ENCODE measurements at places on chromosomes 2 and 18.

DNA sequence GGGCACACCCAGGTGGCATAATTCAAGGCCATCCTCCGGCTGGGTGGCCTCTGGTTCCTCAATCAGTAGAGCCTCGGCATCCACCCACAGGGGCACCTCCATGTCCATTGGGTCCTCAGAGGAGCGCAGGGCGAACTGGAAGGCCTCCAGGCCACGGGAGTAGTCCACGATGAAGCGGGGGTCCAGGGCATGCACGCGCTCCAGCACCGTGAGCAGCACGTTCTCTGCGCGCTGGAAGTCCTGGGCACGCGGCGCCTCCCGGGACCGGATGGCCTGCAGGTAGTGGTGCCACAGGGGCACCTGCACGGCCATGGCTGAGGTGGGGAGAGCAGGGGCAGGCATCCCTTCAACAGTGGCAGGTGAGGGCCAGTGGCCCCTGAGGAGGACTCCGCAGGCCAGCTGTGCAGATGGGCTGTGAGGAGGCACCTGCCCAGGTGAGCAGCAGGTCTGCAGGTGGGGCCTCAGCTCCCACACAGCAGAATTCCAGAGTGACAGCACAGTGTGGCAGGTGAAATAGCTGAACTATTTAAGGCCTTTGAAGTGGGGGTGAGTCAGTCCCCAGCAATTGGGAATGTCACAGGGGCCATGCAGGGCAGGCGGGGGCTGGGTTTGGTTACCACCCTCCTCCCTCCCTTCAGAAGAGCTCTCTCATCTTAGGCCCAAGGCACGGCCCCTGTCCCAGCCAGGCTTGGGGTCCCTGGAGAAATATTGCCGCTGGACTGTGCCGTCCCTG lies at the start of gene MAB21L4:
Gene MAB21L4, minus strand, starts transcription at position 501 of the 733 bp plus-strand sequence. Its CDS starts 159 bp downstream, at position 342.
- DNase-seq: no peak

DNA sequence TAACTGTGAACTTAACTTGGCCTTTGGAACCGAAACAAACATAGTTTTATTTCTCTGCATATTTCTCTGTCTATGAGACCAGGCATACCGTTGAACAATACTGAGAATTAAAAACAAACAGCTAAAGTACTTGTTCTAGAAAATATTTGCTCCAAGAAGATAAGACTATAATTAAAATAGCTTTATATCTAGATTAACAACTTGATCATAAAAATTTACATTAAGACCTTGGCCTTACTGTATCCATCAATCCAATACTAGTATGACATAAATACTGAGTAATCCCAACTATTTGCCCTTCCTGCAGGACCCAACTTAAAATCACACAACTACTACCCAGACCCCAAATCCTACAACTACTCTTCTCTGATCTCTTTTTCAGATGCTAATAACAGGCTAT lies 260.9 kb downstream of the RIT2 start:
- no peak for DNase-seq

- no peak for DNase-seq
These were observed 34.6 kb upstream of the RAB1A start for GRCh38 chr2:65164426-65164891.

GRCh38 chr2:233156001-233156400 lies 95.5 kb upstream of the ATG16L1 start:
- no peak for DNase-seq

DNA sequence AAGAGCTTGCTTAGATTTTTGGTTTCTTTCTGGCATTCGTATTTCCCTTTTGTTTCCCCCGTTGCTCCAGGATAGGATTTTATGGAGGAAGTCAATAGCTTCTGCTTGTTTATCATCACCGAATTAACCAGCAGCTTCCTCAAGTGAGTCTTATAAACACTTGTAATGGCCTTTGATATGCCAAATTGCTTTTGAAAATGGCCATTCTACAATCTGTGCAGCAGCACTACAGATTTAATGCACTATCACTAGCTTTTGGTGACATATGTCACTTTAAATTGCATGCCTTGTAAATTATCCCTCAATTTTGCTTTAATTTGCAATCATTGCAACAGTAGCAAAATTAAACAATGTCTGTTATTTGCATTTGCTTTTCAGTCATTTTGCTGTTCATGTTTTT lies 774.7 kb downstream of the METTL4 start:
- no peak for DNase-seq

DNA sequence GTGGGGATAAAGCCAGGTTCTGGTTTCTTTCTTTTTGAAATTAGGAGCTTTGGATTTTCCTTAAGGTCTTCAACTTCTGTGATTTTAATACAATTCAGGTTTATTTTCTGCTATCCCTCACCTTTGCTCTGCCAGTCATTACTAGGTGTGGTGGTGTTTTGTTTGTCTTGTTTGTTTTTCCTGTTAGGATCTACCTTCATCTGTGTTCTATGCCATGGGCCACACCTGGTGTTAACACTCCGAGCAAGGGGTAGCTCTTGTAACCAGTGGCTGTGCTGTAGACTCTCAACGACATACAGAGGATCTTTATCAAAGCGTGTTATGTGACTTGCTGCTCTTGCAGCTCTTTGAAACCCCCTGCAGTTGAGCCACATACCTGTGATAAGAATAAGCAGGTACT lies 38.6 kb downstream of the MGAT5 start:
- DNase-seq: no peak

GRCh38 chr2:118520246-118520645 lies 327.2 kb downstream of the EN1 start:
- DNase-seq: no peak

DNA sequence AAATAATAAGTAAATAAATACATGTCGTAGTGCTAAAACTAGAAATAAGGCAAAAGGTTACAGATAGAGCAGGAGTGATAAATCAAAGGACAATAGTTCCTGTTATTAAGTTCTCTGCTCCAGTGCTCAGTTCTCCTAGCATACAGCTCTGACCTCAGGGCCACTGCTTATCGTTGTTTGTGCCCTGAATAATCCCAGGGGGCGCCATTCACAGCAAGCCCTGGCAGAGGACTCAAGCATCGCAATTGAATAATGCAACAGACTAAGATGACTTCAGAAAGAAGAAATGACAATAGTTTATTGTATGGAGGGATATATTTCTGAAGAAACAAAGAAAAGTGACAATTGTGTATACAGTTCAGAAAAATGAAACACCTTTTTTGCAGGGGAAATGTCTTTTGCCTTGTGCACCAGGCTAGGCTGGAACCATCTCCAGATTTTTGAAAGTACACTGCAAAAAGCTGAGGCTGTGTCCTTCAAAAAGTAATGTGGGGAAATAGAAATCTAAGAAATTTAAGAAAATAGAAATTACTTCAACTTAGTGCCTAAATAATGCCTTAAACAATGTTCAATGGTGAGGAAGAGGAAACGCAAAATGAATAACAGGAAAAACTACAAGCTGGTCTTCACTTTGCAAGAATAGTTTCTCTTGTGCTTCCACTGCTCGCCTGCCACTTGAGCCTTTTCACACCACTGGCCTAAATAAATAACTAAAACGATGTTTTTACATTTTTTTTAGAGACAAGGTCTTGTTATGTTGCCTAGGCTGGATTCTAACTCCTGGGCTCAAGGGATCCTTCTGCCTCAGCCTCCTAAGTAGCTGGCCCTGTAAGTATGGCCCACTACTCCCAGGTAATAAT lies 19.0 kb upstream of the CCNYL1 start:
- no peak for DNase-seq

- no peak for DNase-seq
These were observed 550.3 kb upstream of the HS6ST1 start for GRCh38 chr2:128868686-128869551.

DNA sequence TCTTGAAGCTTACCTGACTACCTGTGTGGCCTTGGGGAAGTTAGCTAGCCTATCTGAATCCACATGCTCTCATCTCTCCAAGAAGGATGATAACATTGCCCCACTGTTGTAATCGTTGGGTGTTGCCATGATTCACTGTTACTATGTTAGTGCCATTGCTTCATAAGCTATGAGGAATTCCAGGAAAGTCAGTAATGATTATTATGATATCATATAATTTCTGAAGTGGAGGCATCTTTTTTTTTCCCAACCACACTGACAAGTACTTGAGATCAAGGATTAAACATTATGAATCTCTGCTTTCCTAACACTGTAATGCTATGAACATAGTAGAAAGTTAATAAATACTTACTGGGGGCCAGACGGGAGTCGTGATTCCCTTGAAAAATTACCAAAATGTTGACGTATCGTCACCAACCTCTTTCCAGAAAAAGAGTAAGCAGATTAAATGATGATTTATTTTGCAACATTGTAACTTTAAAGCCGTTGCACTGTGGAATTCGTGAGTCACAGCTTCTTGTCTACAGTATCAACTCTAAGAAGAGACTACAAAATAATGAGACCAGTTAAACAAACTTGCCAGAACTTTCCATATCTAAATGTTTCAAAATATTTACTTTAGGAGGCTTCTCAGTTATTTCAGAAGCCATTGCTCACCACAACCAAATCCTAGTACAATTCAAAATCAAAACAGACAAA lies 459.9 kb downstream of the PIK3C3 start:
- DNase-seq: no peak

DNA sequence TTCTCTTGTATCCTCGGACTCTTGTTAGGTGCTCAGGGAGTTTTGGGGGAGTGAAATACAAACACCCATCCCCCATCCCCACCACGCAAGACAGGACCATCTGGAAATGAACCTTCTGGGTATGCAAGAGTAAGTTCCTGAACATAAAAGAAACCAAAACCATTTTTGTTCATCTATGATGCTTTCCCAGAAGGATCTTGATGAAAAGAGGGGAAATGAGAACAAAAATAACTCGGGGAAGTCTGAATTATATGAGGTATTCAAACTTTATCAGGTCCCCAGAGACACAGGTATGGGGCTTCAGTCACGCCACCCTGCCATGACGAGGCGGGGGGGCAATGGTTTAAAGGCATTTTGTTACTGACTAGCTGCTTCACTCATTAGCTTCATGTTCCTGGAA lies 68.6 kb upstream of the DNMT3A start:
- DNase-seq: no peak

DNA sequence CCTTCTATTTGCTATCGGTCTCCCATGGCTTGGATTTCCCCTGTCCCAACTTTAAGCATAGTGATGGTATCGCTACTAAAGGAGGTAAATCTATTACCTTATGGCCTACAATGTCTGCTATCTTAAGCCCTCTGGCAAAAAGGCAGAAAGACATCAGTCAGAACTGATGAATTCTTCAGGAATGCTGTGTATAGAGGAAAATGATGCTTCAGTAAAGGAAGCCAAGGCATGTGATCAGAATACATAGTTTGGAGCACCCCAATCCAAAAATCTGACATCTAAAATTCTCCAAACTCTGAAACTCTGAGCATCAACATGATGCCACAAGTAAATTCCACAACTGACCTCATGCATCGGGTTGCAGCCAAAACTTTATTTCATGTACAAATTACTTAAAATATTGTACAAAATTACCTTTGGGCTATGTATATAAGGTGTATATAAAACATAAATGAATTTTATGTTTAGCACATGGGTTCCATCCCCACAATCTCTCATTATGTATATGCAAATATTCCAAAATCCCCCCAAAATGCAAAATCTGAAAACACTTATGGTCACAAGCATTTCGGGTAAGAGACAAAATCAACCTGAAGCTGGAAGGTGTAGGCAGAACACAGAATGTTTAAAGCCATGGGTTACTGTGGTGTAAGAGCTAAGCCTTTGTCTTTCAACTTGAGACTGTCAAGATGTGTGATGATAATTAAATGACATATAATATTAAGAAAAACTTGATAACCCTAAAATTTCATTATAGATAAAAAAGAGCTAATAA lies 66.2 kb downstream of the CUL3 start:
- DNase-seq: no peak
